ENCODE measurements at places on chromosomes 4 and X.

- no peak for DNase-seq
Measured at GRCh38 chrX:119871245-119871598, 311 bp downstream of the RNF113A start.

- no peak for DNase-seq
Measured at GRCh38 chrX:77275392-77275791, 171.8 kb upstream of the FGF16 start.

DNA sequence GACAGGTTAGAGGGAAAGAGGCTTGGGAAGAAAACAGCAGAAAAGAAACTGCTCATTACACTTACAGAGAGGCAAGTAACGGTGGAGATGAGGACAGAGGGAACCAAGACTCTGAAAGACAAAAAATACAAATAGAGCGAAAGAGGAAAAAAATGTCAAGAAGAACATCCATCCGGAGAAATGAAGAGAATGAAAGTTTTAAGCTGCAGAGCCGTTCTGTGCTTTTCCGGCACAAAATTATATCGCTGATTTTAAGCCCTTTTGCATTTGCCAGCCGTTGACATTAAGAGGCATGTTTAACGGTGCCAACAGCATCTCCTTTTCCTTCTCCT is 236 bp downstream of the PCDH10 start:
- DNase-seq: no peak

- DNase-seq: no peak
Measured at GRCh38 chr4:24659241-24659961, 75.0 kb upstream of the DHX15 start.

GRCh38 chr4:37865450-37865849 is 25.4 kb upstream of the TBC1D1 start:
- DNase-seq: no peak
